ENCODE measurements at places on chromosomes 4 and X.

DNA sequence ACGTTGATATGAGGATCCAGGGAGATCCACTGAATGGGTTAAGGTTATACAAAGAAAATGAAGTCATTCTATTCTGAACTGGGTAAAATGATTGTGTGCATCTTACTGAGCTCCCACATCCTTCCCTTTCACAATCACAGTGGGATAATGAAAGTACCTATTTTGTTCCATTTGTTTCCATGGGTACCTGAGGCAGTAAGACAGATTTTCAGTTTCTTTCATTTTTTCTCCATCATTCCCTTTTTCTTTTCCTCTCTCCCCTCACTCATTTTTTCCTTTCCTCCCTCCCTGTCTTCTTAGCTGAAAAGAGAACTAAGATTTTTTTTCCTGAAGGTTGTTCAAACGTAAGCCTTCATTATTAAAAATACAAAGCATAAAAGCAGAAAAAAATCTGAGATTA is 4.6 kb downstream of the GRIA2 start:
- no peak for DNase-seq

- peak; percentile 8 for DNase-seq
These were observed at the start of gene AFF2 for GRCh38 chrX:148500423-148501385. AFF2 (plus strand) TSS chrX:148500617; CDS start chrX:148501098, 481 bp downstream.

- DNase-seq: no peak
These were observed 66.3 kb downstream of the RBM47 start for GRCh38 chr4:40563401-40563800.

DNA sequence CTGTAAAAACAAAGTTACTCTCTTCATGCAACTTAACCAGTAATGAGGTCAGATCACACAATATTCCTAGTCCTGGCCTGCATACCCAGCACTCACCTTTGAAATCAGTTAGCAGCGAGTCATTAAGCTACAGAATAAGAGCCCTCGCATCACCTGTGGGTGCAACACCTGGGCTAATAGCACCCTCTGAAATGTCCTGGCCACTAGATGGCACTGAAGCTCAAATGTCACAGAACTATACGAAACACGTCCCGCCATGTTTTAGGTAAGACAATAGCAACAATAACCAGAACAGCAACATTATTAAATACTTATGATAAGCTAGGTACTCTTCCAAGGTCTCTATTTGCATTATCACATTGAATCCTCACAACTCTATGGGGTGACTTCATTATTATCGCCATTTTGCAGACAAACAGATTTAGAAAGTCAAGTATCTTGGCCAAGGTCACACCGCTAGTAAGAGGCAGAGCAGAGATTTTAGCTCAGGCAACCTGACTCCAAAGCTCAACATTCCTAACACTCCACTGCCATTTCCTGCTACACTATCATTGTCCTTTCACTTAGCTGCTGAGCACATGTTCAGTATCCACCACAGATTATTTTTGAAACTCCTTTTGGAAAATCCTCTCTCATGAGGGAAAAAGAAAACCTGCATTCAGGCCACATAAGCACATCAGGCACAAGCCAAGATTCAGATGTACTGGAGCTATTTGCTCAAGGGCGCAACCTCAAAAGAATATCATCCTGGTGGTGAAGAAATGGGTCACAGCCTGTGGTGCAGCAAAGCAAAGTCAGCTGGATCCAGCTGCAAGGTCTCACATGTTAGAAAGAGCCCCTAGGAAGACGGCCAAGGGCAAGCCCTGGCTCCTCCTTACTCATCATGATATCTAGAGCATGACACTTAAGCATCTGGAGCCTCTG is 59.5 kb upstream of the KDR start:
- DNase-seq: peak; percentile 13

DNA sequence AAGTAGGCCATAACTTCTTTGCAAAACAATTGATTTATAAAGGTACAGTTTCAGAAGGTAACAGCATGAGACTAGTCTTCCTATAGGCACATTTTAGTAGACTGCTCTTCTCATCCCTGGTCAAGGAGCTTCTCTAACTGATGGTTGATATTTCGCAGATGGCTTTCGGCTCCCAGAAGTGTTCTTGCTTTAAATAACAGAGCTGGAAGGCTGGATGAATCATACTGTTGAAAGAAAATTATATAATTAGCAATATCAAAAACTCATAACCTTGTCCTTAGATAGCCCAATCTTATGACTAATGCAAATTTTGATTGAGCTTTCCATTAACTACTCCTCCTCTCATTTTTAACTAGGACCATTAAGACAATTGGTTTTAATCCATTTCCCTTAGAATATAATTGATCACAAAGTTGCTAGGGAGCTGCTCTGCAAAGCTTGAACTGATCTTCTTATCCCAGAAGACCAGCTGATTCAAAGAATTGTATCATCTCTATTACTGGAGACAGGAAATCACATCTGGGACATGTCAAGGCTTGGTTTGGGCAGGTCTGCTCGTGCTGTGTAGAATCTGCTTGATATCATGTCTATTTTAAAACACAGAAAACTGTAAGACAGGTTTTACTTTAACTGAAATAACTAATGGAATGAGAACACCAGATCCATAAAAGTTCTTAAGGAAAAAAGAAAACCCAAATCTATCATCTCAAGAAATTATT is 38.6 kb downstream of the CENPU start:
- DNase-seq: no peak

GRCh38 chr4:86106475-86106874 is 253.4 kb downstream of the MAPK10 start:
- no peak for DNase-seq

- no peak for DNase-seq
These were observed 9.3 kb downstream of the CETN2 start for GRCh38 chrX:152821145-152821765.

DNA sequence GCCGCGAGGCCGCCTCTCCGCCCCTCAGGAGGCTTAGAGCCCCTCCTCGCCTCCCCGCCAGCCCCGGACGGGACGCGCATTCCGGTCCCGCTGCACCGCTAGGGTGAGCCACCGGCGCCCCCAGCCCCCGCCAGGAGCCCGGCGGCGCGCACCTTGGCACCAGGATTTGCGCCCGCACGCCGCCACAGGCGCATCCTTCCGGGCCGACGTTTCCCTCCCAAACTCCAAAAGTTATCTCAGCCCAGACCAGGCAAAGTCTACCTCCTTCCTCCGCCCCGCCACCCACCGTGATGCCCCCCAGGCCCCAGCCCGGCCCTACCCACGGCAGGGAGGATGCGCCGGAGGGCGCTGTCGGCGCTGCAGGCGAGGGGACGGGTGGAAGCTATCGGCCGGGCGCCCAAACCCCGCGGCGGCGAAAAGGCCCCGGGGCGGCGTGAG is 538 bp downstream of the SCML2 start:
- DNase-seq: no peak

GRCh38 chr4:63556332-63556731 is 852.9 kb downstream of the TECRL start:
- no peak for DNase-seq

DNA sequence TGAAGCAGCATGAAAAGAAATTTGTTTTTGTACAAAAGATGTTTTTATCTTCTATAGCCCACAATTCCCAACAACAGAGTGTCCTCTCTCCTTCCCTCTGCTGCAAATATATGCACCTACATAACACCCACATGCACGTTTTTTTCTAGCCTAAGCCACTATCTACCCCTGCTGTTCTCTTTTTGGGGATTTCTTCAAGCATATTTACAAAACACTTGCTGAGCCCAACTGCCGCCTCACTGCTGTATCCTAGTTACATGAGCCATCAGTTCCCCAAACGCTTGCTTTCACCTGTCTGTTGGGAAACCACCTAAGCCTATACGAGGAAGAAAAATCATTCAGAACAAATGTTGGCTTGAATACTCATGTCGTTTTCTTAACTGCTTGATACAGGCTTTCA is 127.2 kb downstream of the CHRNA9 start:
- no peak for DNase-seq

- DNase-seq: peak; percentile 22
These were observed 669 bp downstream of the IRF2 start for GRCh38 chr4:184473499-184474262.

GRCh38 chrX:93422693-93423092 is 250.7 kb downstream of the NAP1L3 start:
- DNase-seq: no peak

GRCh38 chr4:75673027-75673958 is at the start of gene G3BP2:
G3BP2 (minus strand) TSS chr4:75673411; CDS start chr4:75662025, 11,386 bp downstream.
- peak; percentile 95 for DNase-seq

GRCh38 chrX:27796640-27797257 is 11.0 kb upstream of the MAGEB10 start:
- DNase-seq: no peak

DNA sequence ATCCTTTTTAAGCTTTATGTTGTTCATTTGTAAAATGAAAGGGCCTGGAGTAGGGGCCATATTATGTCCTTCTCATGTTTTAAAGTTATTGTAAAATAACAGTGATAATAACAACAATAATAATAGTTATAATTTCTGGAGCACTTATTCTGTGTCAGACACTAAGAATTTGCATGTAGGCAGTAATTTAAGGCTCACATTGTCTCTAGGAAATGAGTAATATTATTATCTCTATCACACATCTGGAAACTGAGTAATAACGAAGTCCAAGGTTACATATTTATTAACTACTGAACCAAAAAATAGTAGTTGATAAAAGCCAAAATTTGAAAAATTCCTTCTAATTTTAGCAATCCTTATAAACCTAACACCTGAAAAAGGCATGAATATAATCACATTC is 520.7 kb upstream of the PABPC4L start:
- no peak for DNase-seq

GRCh38 chr4:21752616-21753015 is 196.0 kb downstream of the KCNIP4 start:
- no peak for DNase-seq

DNA sequence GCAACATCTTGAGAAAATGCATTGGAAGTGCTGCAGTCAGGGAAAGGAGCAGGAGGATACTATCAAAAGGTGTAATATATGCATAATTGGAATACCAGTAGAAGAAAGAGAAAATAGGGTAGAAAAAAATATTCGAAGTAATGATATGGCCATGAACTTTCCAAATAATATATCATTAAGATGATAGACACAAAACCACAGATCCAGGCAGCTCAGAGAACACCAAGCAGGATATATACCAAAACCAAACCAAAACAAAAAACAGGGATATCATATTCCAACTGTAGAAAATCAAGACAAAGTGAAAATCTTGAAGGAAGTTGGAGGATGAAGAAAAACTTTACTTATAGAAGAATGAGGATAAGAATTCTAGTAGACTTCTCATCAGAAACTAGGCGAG is 9.7 kb upstream of the POLA1 start:
- DNase-seq: no peak

DNA sequence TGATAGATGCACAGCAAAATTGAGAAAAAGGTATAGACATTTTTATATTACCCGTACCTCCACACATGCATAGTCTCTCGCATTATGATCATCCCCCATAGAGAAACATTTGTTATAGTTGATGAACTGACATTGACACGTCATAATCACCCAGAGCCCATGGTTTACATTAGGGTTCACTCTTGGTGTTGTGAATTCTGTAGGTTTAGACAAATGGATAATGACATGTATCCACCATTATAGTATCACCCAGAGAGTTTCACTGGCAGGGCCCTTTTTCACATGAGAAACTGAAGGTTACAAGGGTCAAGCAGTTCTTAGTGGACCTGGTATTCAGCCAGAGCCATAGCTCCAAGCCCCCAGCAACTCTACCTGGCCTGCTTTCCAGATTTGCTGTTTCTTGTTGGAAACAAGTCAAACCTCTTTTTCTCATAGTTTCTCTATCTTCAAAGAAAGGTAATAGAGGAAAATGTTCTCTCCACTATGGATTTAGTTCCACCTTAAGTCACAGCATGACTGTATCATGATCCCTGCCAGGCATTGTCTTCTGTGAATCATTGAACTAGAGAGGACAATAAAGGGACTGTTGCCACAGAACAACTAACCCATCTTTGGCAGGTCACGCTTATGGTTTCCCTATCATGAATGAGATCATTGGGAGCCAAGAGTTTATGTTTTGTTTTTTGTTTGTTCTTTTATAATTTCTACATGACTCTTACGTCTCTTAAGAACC is 64.0 kb downstream of the HHIP start:
- DNase-seq: no peak

- DNase-seq: no peak
These were observed 342.3 kb upstream of the GALNT7 start for GRCh38 chr4:172826346-172826745.

DNA sequence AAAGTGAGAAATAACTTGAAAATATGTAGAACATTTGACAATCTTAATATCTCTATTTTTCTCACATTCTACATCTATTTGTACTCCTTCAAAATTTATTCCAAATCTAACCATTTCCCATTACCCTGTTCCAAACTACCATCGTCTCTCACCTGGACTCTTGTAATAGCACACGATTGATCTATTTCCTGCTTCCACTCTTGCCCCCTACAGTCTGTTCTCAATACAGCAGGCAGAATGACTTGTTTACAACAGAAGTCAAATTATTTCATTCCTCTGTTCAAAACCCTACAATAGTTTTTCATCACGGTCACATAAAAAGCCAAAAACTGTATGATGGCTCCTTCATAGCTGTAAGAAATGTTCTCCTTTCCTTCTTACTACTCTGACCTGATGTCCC is 21.1 kb upstream of the LUZP4 start:
- DNase-seq: no peak

DNA sequence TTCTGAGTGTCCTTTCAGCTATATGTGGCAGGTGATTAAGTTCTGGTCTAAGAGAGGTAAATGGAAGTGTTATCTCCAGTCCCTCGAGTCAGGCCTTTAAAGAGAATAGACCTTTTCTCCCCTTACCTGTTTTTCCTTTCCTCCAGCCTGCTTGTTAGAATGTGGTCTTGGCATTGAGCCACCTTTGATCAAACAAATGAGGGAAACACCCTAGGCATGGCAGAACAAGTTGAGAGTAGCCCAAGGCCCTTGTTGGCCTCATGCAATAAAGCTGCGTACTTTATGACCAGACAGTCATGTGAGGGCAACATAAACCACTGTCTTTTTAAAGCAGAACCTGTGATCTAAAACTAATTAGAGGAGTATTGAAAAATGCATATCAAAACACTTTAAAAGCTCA is 13.2 kb upstream of the IL13RA2 start:
- no peak for DNase-seq

GRCh38 chr4:104989371-104989770 is 157.3 kb upstream of the TET2 start:
- DNase-seq: no peak

GRCh38 chr4:173398220-173398619 is 696 bp downstream of the SCRG1 start:
- no peak for DNase-seq

- no peak for DNase-seq
These were observed 833 bp downstream of the FGD1 start for GRCh38 chrX:54494989-54495813.

All from stimulated activated CD4-positive, alpha-beta T cell treated with anti-CD3 and anti-CD28 coated beads, Interleukin-12 subunit alpha, Interleukin-12 subunit beta, amount 100 ng/mL, for 24 hours (primary cell).